Placental pericyte (primary cell): ENCODE measurements at places on chromosomes 6 and 20. TPM values are rescaled to one million over a fixed set of nuclear protein-coding genes. Genes with fewer than 3 reads are reported as not detected.

The NDUFAF5 gene
- total RNA-seq, result 11.2 and 13.0 TPM in 2 replicates

The WRNIP1 gene
- 31.3 and 49.2 TPM in 2 replicates for total RNA-seq

The TSPO2 gene
- not detected in 2 replicates for total RNA-seq

The EPHA7 gene
- under 0.01 and 1.9 TPM in 2 replicates for total RNA-seq

The OLIG3 gene
- total RNA-seq, result not detected in 2 replicates

The RCAN2 gene
- total RNA-seq, result 0.88 and 2.7 TPM in 2 replicates
